T follicular helper cell (primary cell): ENCODE measurements at places on chromosomes 13 and 19.

DNA sequence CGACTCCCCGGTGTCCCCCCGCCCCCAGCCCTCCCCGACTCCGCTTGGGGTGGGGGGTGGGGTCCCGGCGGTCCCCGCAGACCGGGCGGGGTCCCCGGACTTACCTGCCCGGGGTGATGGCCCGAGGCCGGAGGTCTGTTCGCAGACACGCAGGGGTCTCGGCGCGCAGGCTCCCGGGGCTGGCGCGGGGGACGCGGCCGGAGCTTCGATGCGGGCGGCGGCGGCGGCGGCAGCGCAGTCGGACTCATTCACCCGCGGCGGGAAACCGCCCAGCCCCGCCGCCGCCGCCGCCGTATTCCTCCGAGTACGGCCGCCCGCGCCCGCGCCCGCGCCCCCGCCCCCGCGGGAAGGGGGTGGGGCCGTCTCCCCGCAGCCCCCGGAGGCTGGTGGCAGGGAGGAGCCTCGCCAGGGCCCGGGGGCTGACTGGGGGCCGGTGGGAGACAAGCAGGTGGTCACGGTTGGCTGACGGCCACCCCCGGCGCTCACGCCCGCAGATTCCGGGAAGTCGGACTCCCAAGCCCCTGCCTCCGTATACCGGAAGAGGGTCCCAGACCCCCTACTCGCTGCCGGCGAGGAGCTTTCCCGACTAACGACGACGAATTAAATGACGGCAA lies at the start of gene C2CD4C:
TSS of gene C2CD4C (minus strand) at position 246 of the 614 bp plus-strand sequence. CDS start 786 bp downstream, outside the sequence.
- DNase-seq = no peak

- DNase-seq = no peak
Measured at GRCh38 chr13:28983641-28984040, 163.5 kb downstream of the MTUS2 start.

DNA sequence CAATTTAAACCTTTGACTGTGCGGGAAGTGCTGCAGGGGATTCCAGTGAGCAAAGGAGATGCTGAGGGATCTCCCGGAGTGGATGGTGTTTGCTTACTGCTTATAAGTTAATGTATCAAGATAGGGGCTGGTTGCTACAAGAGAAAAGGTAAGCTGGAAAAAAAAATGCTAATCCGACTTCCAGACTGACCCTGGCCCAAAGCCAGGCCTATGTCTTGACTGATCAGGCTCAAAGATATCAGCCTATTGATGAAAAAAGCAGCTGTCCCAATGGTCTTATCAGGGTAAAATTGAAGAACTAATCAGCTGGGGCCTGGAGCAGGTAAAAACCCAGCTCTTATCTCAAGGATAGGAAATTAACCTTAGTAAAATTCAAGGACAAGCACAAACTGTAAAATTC lies 10.9 kb upstream of the ZNF90 start:
- no peak for DNase-seq

DNA sequence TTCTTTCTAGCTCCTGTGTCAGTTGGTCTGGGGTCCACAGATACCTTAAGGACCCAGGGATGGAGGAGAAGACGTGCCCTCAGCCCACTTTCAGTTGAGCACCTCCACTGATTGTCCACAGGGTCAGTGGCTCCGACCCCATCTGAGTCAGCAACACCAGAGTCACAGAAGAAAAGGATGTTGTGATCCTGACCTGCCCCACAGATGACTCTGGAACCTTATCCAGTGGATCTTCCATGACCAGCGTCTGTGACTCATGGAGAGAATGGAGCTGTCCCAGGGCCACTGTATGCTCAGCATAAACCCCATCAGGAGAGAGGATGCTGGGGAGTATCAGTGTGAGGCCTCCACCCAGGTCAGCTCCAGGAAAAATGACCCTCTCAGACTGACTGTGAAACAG lies 22.0 kb downstream of the CEACAM4 start:
- no peak for DNase-seq

GRCh38 chr19:31278555-31279435 lies 70.4 kb downstream of the TSHZ3 start:
- DNase-seq = no peak

- DNase-seq = no peak
Measured at GRCh38 chr19:13506471-13506820, at the start of gene CACNA1A. Gene CACNA1A (minus strand): TSS chr19:13506479. CDS start chr19:13506224, 255 bp downstream.

- DNase-seq = no peak
Measured at GRCh38 chr19:19321141-19321577, 530 bp downstream of the MAU2 start.

GRCh38 chr13:63287926-63288325 lies 1872.3 kb upstream of the PCDH20 start:
- no peak for DNase-seq

- DNase-seq = no peak
Measured at GRCh38 chr19:13090511-13091231, 12.0 kb downstream of the LYL1 start.
